Osteocyte (in vitro differentiated cells): ENCODE measurements at places on chromosomes 13 and 19. TPM values are rescaled to one million over a fixed set of nuclear protein-coding genes. Genes with fewer than 3 reads are reported as not detected.

- DNase-seq: no peak
Observed at GRCh38 chr13:44972956-44973581, 16.2 kb downstream of the NUFIP1 start.

GRCh38 chr19:53123400-53123799 is 9.3 kb downstream of the ZNF415 start:
- DNase-seq: no peak

Gene TTC9B
- not detected in 2 replicates for total RNA-seq

Gene AMH
- total RNA-seq: 14.3 and 16.4 TPM in 2 replicates
